WERI-Rb-1 (cell line): ENCODE measurements at places on chromosomes 1 and 21.
A peak's percentile ranks its signal among the peaks of the same experiment; 100 is the strongest.

DNA sequence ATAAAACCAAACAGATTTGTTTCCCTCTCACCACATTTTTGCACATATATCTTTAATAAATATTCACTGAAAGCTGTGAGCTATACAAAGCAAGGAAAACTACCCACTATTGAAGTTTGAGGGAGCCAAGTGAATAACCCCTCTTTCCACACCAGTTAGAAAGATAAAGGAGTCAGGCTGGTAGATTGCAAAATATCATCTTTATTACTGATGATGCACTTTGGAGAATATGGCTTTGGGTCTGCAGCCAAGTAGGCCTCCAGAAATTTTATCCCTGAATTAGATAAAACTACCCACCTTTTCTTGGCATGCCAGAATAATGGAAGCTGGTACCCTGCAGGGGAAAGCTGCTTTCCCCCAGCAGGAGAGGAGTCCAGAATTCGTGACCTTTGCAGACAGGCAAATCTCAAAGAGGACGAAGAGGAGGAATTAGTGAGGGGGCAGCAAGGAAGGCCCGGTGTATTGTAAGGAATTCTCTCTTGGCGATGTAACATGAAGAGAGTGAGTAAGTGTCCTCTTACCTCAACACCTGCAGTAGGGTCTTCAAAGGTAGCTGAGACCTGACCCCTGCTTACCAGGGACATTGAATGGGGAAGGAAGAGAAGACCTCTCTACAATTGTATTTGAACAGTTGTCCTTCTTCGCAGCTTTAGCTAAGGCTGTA is 84.7 kb downstream of the LRRC8D start:
- no peak for DNase-seq

- DNase-seq, result no peak
These were observed 52.1 kb upstream of the EPS8L3 start for GRCh38 chr1:109815809-109816174.

DNA sequence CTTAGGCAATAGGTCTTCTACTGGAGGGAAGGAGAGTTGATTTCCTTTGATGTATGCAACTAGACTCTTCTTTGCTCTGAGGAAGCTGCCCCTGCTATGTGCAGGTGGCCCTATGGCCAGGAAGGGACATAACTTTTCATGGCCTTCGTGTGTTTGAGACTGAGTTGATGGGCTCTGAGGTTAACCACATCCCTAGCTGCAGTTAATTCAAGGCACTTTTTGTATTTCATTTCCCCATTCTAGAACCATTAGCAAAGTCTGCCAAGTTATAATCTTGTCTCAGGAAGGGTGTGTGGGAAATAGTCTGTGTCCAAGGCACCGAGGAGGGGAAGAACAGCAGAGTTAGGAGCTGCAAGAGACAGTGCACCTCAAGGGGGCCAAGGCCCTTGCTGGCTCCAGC is 2.5 kb downstream of the FCRL4 start:
- DNase-seq, result no peak

GRCh38 chr1:19412654-19413053 is 72.7 kb downstream of the CAPZB start:
- DNase-seq, result no peak

GRCh38 chr1:117656202-117656641 is 50.4 kb downstream of the TENT5C start:
- no peak for DNase-seq

GRCh38 chr1:32197837-32198236 is 2.6 kb upstream of the CCDC28B start:
- no peak for DNase-seq

- DNase-seq, result peak; percentile 15
These were observed 217.7 kb downstream of the URB2 start for GRCh38 chr1:229843627-229844238.

- DNase-seq, result no peak
These were observed 5.1 kb downstream of the CA14 start for GRCh38 chr1:150262388-150263320.

- no peak for DNase-seq
These were observed 436.8 kb downstream of the PTPRU start for GRCh38 chr1:29673228-29673500.

DNA sequence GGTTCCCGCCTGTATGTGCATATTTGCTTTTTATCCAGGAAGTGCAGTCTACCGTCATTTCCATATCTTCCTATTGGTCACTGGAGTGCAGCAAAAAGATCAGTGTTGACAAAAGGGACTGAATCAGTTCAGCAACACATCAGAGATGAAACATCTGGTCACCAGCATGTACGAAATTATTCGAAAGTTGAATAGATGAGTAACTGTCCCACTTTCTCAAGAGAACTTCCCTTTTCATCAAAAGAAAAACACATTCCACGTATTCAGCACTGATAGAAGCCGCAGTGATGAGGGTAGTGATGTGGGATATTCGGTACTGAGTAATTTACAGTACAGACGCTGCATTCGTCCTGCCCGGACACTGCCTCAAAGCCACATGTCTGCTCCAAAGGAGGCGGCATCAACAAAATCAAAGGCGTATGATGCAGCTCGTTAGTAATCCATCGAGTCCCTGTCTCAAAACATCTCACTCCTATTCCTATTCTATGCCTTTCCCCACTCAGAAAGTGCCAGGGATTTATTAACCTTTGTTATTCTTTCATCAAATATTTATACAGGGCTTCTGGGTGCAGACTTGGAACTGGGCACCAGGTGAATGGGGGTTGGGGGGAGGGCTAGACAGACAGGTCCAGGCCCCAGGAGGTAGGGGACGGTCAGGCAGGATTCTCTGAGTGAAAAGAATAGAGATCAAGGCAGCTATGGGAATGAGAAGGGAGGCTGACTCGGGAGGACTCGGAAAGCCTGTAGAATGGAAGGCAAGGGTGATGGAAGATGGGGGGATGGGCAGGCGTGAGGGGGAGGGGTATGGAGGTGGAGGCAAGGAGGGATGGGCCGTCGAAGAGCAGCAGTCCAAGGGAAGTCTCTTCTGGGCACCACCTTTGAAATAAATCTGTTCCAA is 79.5 kb upstream of the SLC45A1 start:
- DNase-seq, result no peak

DNA sequence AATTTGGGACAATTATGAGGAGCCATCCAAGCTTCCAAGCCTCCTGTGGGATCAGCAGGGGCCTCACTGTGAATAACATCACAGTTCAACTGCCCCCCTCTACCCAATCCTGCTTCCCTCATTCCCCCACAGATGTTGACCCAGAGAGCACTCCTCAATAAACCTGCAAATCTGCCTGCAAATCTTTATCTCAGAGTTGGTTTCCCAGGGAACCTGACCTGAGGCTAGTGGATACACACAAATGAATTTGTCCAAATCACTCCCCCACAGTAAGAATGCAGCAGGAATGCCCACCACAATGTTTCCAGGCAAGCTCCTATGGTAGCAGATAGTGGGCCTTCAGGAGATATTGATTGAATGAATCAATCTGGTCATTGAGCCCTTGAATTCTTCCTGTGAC is 56.4 kb upstream of the HIVEP3 start:
- DNase-seq, result no peak

DNA sequence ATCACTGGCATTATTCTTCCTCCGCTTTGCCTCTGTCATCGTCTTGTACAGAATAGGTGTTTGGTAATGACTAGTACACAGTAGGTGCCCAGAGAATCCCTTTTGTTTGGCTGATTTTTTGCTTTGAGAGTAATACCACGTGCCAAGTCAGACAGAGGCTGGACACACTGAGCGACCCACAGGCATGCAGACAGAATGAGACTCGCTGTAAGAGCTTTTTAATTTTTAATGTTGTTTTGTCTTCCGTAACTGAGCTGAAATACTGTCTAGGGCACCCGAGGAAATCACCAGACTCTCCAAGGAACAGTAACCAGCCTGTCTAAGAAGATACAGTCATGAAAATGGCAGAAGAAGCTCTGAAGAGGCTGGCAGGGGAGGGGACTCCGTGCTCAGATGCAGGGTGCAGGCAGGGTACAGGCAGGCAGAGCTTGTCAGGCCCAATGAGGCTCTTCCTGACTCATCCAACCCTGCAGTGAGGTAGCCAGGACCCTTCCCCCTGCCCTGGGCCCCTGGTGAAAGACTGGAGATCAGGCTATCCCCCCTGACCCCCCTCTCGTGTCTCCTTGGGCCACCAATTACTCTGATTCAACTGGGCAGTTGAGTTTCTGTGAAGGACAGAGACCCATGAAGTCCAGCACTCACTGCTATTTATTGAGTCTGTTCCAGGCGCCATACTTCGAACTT is 60.1 kb upstream of the ECE1 start:
- no peak for DNase-seq

- DNase-seq, result no peak
These were observed 44.9 kb upstream of the TSPAN2 start for GRCh38 chr1:115134231-115134630.

DNA sequence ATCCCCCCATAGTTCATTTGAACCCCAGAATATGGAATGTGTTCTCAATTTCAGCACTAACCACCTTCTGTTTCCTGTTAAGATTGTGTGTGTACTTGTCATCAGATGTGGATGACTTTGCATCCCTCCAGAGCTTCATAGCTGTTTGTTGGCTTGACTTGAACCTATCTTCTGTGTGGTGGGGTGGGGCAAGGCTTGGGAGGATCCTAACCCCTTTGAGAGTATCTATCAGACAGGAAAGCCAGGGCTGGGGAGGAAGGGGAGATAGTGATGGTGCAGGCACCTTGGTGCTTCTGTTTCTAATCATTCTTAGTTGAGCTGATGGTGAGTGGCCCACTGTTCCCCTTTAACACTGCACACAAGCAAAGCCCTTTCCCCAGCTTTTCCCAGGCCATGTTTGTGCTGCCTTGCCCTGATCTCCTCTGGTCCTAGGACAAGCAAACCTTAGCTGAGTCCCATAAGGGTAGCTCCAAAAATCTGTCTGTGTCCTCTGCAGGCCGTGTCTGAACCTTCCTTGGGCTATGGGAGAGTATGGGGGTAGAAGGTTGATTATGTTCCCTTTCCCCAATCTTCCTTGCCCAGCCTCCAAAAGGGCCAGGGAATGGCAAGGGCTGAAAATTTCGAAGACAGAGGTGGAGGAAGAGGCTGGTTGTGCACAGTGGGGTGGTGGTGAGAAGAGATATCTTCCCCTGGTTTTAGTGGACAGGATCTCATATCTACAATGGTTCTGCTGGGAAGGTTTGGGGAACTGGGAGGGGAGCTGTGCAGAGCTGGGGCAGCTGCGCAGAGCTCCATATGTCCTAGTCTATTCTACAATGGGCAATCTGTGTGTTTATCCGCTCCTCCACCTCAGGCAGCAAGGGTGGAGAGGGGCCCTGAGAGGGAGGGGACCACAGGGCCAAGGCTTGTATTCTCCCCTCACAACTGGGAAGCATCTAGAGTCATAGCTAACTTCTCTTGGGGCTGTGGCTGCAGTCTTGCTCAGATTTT is 1.4 kb downstream of the NHLH1 start:
- DNase-seq, result no peak

DNA sequence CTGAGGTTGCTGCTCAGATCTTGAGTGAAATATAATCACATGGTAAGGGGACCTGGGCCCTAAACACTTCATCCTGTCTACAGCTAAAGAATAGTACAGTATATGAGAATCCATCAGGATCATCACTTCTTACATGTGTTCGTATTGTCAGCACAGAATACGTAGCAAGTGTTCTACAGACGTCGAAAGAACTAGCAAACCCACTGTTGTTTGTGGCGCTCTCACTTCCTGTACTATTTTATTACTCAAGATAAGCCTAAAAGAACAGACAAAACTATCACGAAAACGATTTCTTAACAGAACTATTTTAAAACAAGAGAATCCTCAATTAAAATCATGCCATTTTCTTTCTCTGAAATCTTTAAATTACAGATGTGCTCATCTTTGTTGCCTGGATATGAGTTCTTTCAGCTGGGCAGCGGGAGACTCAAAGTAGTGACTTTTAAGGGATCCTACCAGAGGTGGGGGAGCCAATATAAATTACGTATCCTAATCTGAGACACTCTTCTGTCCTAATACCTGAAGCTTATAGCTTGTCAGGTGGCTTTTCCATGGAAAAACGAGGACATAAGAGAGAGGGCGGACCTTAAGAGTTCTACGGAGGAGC is 724 bp downstream of the ST7L start:
- DNase-seq, result no peak

DNA sequence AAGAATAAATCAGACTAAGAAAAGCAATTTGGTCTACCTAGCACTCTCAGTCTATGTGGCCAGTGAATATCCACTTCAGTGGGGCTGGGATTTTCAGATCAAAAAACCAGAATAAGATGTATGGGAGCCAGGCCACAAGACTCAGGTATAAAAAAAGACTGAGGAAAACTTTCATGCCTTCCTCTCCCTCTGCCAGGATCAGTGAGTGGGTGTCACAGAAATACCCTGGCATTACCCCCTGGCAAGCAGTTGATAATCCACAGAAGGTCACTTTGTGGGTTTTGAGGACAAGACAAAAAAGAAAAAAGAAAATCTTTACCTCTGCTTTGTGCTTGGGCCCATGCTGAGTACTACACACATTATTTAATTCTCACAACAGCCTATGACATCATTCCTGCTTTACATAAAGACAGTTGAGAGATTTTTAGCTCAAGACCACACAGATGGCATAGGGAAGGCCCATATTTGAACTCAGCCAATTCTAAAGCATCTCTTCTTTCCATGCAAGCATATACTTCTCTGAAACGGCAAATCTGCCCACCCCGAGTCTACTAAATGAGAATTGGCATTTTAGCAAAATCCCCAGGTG is 57.6 kb downstream of the DESI2 start:
- DNase-seq, result no peak

- no peak for DNase-seq
These were observed 224.8 kb downstream of the NTNG1 start for GRCh38 chr1:107365527-107366240.

GRCh38 chr1:24932284-24932683 is 2.2 kb upstream of the RUNX3 start:
- DNase-seq, result peak; percentile 43

GRCh38 chr1:165762725-165763124 is 5.9 kb downstream of the TMCO1 start:
- DNase-seq, result no peak

DNA sequence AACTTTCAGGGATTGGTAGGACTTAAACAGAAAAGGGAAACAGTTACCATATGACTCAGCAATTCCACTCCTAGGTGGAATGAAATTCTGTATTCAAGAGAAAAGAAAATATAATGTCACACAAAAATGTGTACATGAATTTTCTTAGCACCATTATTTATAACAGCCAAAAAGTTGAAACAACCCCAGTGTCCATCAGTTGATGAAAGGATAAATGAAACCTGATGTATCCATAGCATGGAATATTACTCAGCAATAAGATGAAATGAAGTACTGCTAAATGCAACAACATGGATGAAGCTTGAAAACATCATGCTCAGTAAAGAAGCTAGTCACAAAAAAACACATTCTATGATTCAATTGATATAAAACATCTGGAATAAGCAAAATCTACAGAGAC is 15.5 kb downstream of the EEIG2 start:
- no peak for DNase-seq

GRCh38 chr1:224786533-224787250 is 142.8 kb upstream of the DNAH14 start:
- DNase-seq, result no peak

DNA sequence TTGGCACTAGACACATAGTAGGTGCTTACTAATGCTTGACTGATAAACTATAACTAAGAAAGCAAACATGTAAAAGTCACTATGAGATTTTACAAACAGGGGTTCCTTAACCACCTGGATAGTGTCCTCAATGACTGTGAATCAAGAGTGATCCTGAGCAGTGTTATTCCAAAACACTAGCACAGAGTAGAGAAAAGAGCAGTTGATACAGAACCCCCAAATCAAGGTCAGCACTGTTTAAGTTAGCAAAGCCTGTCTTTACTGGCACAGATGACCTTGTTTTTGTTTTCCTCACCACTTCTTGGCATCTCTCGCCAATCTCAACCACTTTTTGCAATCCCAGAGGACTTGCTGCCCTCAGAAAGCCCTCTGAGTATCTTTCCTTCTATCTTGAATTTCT is 50.7 kb downstream of the BCL9 start:
- DNase-seq, result no peak

- DNase-seq, result no peak
These were observed 45.6 kb downstream of the WNT2B start for GRCh38 chr1:112554411-112554810.
